ENCODE measurements at places on chromosomes 13 and 19.

GRCh38 chr19:40717880-40718773 is 1.2 kb downstream of the ITPKC start:
- no peak for DNase-seq

GRCh38 chr13:100650326-100650725 is 24.3 kb downstream of the TMTC4 start:
- DNase-seq: no peak

- no peak for DNase-seq
These were observed 89.5 kb downstream of the EFNB2 start for GRCh38 chr13:106445996-106446395.

DNA sequence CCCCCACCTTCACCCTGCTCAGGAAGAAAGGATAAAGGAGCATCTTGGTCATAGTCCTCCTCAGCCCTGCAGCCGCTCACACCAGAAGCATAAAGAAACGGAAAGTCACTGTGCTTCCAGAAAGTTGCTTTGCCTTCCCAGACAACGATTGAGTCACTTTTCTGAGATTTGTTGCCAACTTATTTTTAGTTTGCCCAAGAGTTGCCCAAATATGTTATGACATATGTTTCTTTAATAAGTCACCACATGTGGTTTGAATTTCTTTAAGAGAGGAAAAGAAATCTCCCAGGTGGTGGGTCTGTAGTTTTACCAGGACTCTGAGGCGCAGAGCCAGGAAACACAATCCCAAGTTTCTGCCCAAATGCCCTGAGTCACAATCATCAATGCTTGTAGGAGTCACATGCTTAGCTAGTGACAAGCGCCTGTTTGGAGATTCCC is 63.4 kb upstream of the LRCH1 start:
- peak; percentile 21 for DNase-seq

- no peak for DNase-seq
These were observed 170.5 kb downstream of the STK24 start for GRCh38 chr13:98406427-98406826.

DNA sequence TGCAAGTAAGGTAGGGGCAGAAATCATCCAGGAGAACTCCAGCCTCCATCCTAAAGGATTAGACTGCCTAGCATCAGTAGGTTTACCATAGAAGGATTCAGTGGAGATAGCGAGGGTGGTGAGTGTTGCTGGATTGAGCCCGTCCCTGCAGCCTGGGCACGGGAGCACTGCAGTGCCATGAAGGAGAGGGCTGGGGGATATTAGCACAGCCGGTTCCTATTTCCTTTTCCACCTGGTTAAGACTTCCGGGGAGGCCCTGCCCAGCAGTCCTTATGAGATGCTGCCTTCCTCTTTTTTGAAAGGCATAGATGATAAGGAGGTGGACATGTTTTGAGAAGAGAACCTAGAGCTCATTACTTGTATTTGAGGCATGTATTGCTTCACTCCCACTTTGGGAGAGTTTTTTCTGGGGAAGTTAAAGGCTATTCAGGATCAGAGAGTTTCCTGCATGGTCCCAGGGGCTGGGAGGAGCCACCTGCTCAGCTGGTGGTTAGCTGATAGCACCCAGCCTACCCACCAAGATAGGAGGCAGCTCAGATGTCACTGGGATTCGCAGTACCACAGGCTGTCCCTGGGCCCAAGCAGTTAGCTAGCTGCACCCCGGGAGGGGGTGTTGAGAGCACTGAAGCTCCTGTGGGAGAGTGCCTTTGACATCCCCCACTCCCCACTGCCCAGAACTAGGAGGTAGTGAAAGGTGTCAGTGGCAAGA is 17.2 kb downstream of the ACTN4 start:
- peak; percentile 93 for DNase-seq

- DNase-seq: peak; percentile 4
These were observed 100.1 kb downstream of the DGKH start for GRCh38 chr13:42148538-42148937.

DNA sequence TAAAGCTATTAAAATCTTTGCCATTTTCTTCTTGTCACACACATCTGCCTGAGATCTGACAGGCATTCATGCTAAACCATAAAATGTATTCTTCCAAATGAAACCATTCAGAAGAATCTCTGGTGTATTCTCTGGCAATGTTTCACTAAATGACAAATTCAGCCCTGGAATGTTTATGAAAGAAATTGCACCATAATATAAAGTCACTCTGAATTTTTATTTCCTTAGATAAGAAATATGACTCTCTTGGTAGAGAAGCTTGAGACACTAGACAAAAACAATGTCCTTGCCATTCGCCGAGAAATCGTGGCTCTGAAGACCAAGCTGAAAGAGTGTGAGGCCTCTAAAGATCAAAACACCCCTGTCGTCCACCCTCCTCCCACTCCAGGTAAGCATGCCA is 14.3 kb downstream of the OLFM4 start:
- DNase-seq: no peak

DNA sequence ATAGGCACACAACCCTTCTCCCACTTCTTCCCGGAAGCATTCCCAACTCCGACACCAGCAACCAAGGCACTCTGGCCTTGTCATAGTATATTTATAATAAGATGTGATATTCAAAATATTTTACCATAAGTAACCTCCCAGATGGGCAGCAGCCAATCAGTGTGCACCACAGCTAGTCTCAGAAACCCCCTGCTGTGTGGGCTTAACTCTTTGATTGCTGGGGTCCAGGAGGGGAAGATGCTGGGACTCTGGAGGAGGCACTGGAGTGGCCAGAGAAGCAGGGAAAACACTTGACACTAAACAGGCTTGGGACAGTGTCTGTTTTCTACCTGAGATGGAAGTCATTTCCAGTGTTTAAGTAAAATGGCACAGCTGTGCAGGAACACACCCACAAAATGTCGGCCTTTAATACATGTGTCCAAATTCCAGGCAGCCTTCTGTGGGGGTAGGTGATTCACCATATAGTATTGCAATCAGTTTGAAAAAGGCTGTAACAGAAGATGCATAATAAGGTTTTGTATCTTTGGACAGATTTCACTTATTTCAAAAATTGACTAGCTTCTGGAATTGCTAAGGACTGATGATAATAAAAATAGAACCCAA is 100.7 kb downstream of the MBNL2 start:
- DNase-seq: no peak

DNA sequence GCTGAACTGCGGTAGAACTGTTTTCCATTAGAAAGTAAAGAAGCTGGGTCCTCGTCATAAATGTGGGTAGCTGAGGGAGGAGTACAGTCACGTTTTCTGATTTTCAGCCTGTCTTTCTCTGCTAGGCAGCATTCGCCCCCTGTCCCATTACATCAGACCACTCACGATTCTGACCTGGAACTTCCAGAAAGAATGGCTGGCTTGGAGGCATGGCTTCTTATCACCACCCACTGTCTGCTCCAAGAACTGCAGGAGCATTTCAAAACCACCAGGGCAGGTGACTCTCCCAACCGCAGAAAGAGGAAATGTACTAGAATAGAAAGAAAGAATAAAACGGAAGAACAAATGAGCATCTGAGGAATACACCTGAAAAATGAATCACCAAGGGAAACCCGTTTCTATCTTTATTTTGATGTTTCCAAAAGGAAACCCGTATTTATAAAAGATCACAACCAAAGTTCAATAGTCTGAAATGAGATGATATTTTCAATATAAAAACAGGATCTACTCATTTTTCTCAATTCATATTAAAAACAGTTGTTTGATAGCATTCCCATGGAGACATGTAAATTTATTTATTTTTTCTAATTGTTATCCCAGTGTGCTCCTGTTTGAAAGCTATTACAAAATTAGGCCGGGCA is 22.1 kb upstream of the POMP start:
- peak; percentile 80 for DNase-seq

DNA sequence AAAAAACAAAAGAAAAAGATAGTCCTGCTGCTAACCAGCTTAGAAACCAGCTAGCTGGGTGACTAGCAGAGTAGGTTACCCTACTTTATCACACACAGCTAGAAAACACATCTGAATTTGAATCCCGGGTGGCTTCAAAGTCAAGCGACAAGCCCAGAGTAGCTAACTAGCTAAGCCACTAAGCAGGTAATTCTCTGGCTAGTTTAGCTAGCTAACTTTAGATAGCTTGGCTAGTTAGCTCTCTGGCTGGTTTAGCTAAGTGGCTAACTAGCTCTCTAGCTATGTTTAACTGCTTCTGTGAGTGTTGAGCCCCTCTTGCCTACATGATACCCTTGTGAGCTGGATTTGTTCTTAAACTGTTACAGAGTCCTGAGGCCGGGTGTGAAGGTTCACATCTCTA is 12.4 kb downstream of the MYH14 start:
- DNase-seq: no peak

- DNase-seq: no peak
These were observed 309.9 kb upstream of the SLITRK1 start for GRCh38 chr13:84192125-84192524.

- no peak for DNase-seq
These were observed 20.5 kb downstream of the MICU2 start for GRCh38 chr13:21583478-21583877.

DNA sequence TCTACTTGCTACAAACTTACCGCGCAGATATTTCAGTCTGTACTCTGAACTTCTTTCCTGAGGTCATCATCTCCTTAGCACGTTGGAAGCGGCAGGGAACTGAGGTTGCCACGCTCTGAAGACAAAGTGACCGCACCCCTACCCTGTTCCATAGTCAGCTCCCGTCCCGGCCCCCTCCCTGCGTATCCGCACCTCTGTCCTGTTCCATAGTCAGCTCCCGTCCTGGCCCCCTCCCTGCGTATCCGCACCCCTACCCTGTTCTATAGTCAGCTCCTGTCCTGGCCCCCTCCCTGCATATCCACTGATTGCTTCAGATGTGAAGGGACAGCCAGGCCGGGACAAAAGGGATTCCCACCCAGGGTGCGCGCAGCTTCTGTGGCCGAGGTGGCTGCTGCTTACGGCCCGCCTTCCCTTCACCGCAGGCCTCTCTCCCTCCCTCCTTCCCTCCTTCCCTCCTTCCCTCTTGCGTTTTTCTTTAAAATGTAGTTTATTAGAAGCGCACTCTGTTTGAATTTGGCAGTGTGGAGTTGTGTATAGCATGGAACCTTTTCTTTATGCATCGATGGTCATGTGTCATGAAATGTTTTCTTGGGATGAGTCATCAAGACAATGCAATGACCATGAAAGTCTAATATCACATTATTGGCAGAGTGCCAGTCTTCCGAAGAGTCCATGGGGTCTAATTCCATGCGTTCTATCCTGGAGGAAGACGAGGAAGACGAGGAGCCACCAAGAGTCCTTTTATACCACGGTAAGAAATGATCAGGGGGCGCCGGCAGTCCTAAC is 21.9 kb upstream of the NDUFS7 start:
- peak; percentile 42 for DNase-seq

- DNase-seq: no peak
These were observed 1.1 kb upstream of the MAST1 start for GRCh38 chr19:12837225-12837624.

DNA sequence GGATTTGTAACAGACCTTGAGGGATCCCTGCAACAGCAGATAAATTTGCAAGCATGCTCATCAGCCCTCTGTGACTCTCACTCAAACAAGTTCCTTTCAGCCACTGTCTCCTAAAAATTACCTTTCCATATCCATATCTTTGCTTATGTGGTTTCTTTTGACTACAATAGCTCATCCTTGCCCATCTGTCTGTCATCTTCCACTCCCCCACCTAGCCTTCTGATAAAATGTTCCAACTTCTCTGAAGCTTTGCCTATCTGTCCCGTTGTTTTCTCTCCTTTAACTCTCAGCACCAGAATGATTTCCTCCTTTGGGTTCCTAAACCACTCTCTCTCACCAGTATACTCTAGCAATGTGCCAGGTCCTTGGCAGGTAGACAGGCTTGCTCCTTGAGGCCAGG is 194.5 kb downstream of the VWA8 start:
- no peak for DNase-seq

- DNase-seq: no peak
These were observed 44.0 kb upstream of the PCCA start for GRCh38 chr13:100044936-100045335.

- DNase-seq: no peak
These were observed 539.8 kb upstream of the PCDH9 start for GRCh38 chr13:67769987-67770341.

- DNase-seq: no peak
These were observed 11.4 kb upstream of the EDDM13 start for GRCh38 chr19:56261145-56261544.

DNA sequence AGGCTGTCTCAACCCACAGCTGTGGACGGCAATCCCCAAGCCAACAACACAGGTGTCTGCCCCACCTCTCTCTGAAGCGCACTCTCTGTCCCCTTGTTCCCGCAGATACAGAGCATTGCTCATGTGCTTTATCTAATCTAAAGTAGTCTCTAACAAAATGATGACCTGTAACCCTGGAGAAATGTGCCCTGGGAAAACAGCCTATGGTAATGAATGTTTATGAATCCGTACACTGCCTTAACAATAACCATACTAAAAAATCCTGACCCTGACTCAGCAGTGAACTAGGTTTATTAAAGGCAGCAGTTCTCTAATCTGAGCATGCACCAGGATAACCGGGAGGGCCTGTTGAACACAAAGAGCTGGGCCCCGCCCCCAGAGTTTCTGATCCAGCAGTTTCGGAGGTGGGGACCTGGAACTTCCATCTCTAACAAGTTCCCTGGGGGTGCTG is 50.7 kb upstream of the SLC15A1 start:
- DNase-seq: no peak

DNA sequence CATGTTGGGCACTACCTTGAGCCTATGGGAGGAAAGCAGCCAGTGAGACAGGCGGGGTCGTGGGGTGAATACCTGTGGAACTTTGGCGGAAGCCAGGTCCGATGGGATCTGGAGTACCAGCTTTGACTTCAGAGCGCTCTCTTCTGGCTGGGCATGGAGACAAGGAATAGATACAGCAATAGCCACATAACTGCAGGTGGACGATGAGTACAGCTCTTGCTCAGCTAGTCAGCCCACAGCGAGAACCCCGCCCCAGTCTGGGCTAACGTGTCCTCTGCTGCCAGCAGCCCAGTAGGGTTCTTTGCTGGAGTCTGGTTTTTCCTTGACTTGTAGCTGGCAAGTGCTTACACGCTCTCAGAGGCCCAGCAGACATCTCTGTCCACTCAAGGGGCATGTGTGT is 83.4 kb downstream of the SIPA1L3 start:
- DNase-seq: no peak

DNA sequence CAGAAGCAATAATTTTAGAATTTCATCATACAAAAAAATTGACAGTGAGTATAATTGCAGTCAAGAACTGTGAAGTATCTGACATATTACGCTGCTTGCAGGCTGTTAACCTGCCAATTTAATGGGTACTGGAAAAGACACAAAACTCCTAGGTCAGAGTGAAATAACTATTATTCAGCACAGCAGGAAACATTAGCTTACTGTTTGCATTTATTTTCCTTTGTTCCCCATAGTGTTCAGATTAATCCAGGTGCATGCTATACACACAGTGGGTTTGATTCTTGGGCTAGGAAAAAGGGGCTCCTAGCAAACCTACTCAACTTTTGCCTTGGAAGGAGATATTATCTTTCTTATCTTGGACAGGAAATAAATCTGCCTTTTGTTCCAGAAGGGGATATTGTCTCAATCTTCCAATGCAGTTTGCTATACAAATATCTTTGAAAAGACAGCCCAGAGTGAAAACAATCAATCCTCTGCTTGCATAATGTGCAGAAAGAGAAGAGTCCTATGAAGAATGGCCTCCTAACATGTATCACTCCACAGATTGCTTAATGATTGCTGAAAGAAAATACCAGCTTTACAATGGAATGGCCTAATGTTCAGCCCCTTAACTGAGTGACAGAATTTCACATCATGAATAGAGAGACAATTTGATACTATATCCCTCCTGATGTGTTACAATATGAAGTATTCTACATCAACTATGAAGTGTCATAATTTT is 443.4 kb downstream of the TBC1D4 start:
- DNase-seq: no peak
